ENCODE measurements at places on chromosomes 16 and 17. TPM values are rescaled to one million over a fixed set of nuclear protein-coding genes. Genes with fewer than 3 reads are reported as not detected.

TMEM88 gene
- 0.45 TPM for total RNA-seq

C1QTNF8 gene
- not detected for total RNA-seq

ELMO3 gene
- 1.9 TPM for total RNA-seq

HSD17B1 gene
- total RNA-seq = 1.7 TPM

All from A549 treated with ZK216348 at 1 μM for 4 hours (cell line).